ENCODE measurements at places on chromosomes 7 and 10.

DNA sequence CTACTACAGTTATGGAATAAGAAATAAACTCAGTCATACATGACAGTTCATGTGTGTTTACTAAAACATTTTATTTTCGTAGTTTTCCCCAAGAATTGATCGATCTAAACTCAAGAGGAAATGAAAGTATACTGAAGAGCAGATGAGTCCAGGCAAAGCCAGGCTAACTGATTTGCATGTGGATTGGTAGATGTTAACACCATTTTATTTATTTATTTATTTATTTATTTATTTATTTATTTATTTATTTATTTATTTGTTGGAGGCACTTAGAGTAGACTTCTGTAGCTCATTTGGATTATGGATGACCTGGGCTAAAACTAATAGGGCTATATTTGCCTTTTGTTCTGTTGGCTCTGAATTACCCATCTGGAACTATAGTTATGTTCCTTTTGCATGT is 68.5 kb upstream of the DKK1 start:
- no peak for DNase-seq

- no peak for DNase-seq
These were observed 569.1 kb downstream of the INHBA start for GRCh38 chr7:41133690-41134299.

DNA sequence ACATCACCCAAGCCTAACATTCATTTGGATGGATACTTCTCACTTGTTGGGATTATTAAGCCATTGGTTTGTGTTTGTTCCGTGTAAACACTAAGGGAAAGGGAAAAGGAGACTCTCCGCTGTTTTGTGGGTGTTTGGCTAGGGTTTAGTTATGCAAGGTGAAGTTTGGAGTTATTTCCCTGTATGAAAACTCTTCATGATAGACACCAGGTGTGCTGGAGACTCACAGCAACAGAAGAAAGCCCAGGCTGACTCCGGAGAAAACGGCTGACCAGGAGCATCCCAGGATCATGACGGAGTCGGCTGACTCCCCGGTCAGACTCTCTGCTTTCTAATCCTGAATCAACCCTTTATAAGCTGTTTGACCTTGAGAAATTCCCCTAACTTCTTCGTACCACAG is 94.1 kb upstream of the KLF6 start:
- DNase-seq = no peak

- no peak for DNase-seq
These were observed 23.9 kb downstream of the GLCCI1 start for GRCh38 chr7:7992506-7992905.

- peak; percentile 97 for DNase-seq
These were observed 171.2 kb downstream of the ARHGAP21 start for GRCh38 chr10:24552346-24553016.

DNA sequence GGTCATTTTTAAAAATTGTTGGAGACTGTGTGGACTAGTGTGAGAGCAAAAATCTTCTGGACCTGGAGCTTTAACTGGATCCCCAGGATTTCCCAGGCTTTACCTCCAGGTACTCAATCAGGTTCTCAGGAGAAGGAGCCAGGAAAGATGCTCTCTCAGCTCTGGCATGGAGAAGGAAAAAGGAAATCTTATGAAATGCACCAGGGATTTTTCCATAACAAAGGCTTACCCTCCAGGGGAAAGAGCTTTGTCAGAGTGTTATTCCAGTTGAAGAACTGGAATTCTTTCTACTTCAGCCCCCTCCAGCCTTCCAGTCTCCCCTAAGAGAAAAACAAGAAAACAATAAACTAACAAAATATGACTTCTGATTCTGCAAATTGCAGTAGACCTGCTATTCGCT is 436.7 kb upstream of the ANKRD30A start:
- DNase-seq = no peak

DNA sequence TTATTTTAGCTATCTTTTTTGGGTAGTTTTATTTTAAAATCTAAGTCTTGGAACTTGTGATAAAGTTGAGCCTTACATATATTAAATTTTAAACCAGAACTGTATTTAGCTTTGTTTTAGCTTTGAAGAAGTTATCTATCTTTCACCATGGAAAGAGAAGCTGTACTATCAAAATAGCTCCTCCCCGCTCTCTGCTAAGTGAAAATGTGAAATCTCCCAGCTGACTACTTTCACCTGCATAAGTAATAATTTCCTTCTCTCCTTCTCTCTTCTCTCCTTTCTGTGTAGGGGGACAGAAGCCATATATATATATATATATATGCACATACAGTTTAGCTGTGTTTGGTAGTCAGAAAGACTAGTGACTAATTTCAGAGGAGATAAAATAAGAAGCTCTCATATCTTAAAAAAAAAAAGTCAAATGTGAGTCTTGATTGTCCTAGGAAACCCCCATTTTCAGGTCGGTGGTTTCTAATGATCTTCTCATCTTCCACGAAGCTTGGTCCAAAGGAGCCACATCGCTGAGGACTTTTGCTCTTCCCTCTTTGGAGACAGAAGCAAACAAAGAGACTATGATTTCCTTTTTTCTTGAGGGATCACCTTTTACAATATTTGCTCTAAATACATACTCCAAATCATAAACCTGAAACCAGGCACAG is 30.6 kb upstream of the GDI2 start:
- DNase-seq = no peak

DNA sequence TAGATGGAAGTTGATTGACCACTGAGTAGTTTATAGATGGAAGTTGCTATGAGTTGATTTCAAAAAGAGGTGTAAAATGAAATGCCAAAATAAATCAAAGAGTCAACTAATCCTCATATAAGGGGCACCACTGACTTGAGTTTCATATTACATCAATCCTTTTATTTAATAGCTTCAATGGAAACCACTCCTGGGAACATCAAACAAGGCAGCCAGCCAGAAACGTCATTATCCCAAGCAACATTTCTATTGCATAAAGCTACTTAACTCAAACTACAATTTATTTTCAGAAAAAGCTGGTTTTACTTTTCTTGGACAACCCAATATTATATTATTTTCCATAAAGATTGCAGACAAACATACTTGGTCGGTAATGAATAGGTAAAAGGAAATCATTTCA is 162.1 kb downstream of the TSPAN12 start:
- DNase-seq = no peak

DNA sequence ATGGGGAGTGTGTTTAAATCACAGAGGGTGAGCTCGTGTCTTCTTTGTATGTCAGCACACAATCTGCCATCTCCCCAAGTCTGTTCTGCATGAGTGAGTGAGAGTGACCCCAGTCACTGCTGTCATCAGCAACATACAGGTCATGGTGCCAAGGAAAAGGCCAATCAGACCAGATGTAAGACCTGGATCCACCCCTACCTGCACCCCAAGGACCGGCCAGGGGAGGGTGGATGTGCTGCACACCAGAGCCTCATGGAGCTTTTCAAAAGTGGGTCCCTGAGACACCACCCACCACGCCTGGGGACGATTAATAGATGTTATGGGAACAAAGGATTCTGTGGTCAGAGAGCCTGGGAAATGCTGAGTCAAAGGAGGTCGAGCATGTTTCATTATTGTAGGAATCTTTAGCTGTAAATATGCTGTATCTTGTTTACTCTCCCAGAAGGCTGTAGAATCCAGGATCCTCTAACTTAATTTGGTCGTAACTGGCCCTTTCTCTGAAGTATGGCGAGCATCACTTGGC is 420.5 kb downstream of the RPS24 start:
- no peak for DNase-seq

DNA sequence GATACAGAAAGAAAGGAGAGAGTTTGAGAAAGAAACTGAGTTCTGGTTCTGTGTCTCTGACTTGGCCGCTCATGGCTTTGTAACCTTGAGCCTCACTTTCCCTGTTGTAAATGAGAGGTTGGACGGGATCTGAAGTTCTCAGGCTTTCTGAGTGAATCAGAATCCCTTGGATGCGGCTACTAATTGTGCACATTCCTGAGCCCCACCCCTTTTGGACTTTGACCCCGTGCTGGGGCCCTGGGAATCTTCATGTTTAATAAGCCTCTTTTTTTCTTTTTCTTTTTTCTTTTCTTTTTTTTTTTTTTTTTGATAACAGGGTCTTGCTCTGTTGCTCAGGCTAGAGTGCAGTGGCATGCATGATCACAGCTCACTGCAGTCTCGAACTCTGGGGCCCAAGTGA is 26.9 kb downstream of the SLC25A28 start:
- DNase-seq = no peak

DNA sequence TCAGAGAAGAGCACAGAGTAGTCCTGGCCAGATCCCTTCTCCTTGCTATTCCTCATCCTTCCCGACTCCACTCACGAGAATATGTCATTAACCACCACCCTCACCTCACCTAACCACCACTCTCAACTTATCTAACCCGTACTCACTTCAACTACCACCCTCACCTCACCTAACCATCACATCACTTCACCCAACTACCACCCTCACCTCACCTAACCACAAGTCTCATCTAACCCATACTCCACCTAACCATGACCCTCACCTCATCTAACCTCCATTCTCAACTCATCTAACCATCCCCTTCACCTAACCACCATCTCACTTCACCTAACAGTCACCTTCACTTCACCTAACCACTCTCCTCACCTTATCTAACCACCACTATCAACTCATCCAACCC is 85.0 kb downstream of the VIPR2 start:
- DNase-seq = no peak

GRCh38 chr10:61186408-61186807 is 242.4 kb upstream of the RHOBTB1 start:
- DNase-seq = no peak

DNA sequence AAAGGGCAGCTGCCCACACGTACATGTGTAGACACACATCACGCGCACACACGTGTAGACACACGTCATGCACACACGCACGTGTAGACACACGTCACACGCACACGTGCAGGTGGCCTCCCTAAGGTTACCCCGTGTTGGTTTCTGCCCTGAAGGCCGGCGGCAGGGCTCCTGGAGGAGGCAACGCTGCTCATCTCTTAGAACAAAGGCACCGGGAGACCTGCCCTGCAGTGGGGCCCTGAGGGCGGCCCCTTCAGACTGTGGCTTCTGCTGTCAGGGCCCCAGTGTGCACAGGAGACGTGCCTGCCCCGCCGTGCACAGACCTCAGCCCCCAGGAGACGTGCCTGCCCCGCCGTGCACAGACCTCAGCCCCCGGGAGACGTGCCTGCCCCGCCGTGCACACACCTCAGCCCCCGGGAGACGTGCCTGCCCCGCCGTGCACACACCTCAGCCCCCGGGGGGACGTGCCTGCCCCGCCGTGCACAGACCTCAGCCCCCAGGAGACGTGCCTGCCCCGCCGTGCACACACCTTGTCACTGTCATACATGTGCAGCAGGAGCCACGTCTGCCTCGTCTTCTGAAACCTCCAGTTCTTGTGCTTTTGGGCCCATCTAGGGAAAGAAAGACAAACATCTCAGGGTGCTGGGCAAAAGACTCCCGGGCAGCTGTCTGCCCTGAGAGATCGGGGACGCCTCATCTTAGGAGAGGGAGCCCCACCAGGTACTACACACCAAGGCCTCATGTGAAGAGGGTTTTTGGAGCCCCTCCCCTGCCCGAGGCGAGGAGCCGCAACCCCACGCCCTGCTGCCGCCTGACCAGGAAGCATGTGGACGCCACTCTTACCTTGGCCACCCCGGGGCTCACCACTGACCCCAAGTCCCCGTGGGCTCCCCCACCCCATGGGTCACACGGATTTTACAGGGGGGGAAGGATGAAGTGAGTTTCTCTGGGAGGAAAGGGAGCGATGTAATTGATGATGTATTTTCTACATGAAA is 17.3 kb downstream of the CYP2W1 start:
- no peak for DNase-seq

- peak; percentile 63 for DNase-seq
These were observed 93.1 kb upstream of the CXCL12 start for GRCh38 chr10:44478040-44478439.

DNA sequence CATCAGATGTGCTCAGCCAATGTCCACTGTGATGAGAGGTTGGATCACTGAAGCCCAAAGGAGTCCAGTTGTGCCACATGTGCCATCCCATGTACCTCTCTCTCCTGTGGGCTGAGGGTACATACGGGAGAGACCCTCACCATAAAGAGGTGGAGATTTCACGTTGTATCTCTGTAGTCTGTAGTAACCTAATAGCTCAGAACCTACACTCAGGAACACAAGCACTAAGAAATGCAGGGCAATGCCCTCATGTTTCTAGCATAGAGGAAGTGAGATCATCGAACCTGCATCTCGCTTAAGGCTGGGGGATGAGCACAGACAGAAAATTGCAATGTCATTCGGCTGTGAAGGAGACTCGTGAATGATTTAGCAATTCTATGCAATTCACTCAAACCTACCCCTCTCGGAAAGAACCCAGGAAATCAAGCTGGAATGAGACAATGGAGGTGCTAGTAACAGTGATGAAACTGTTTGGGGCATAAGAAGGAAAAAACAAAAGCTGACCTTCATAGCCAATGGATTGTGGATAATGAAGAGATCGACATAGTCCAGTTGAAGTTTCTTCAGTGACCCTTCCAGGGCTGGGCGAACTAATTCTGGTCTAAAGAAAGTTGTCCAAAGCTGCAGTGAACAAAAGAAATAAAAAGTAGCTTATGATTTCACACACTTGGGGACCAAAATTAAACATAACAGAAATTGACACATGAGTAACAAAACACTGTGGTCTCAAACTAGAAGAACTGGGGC is 80.3 kb upstream of the UCN3 start:
- peak; percentile 80 for DNase-seq

- DNase-seq = no peak
These were observed 69.2 kb upstream of the GRB10 start for GRCh38 chr7:50851891-50852290.

GRCh38 chr7:121966935-121967332 is 94.0 kb downstream of the PTPRZ1 start:
- no peak for DNase-seq

DNA sequence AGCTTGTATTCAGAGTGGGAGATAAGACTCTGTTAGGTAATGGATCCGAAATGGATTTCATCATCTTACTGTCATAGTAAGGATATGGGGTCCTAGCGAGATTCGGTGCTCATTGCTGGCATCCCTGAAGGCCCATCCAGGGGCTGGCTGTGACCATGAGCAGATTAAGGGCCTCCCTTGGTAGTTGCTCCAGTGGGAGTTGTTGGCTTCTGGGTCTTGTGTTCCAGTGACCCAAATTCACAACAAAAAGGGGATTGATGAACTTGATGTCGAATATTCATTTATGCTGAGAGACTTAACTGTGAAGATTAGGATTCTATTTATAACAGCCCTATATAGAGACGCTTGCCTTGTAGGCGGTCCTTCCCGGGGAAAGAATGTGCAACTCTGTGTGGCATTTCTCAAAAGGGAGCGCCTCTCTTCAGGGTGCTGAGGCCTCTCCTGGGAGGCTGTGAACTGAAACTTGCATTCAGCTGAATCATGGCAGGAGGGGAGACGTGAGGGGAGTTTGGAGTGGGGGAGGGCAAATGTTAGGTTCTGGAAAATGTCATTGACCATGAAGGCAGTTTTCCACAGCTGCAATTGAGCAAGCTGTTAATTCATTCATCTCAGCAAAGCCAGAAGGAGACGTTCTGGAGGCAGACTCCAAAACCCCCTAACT is 233.1 kb upstream of the FZD8 start:
- no peak for DNase-seq

DNA sequence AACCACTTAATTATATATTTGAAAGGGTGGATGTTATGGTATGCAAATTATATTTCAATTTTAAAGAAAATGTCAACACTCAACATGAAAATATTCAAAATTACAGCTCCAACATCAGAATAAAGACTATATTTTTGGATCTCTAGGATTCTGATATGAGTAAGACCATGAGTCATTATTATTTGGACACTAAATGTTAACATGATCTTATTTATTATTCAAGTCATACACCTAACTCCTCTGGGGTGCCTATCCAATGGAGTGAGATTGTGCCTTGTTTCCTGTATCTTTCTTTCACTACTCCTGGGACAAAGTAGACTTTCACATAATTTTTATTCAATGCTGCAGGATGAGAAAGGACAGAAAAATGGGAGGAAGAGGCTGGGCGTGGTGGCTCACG is 135.2 kb upstream of the PRSS1 start:
- no peak for DNase-seq

GRCh38 chr7:148701414-148701813 is 2.7 kb downstream of the CUL1 start:
- peak; percentile 41 for DNase-seq

Measured in K562 (cell line).